ENCODE measurements at places on chromosomes 4 and X. TPM values are rescaled to one million over a fixed set of nuclear protein-coding genes. Genes with fewer than 3 reads are reported as not detected.

- H3K27me3 ChIP-seq: no peaks in the 10 kb centered on the region
- no peaks in the 10 kb centered on the region for H3K36me3 ChIP-seq
- no peak overlapping the region for H3K4me3 ChIP-seq
- H3K27ac ChIP-seq: no peak overlapping the region
- no peaks in the 10 kb centered on the region for H3K4me1 ChIP-seq
- DNase-seq: no peak
Observed at GRCh38 chr4:147799986-147800555, 68.2 kb downstream of the ARHGAP10 start.

GRCh38 chr4:95537191-95537590 is 11.6 kb downstream of the UNC5C start:
- no peak for DNase-seq
- H3K36me3 ChIP-seq: no peaks in the 10 kb centered on the region
- no peak overlapping the region for H3K27ac ChIP-seq
- H3K27me3 ChIP-seq: no peaks in the 10 kb centered on the region
- no peak overlapping the region for H3K4me3 ChIP-seq

TCEANC gene
- total RNA-seq: 4.6 TPM

DNA sequence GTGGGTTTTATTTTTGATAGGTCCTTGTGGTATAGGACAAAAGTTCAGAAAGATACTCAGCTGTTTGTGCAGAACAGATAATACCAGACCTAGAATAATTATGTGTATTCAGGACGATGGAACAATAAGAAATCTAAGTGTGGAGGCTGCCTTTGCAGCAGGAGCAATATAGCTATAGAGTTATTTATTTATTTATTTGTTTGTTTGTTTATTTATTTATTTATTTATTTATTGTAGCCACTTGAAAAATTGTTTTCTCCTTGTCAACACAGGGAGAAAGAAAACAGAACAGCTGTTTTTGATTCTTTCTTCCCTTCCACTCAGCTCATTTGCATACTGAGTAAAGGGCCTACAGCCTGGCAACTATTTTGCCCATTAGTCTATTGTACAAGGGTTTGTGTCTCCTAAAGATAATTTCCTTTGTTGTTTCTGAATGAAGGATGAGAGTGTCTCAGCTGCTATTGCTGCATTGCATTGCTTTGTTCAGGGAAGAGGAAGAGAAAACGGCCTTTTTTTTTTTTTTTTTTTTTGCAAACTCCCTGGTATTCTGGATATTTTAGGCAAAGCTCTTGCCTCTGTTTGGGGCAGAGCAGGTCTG is 56.0 kb upstream of the ESX1 start:
- no peaks in the 10 kb centered on the region for H3K36me3 ChIP-seq
- H3K4me3 ChIP-seq: no peak overlapping the region
- no peak for DNase-seq
- H3K27me3 ChIP-seq: no peaks in the 10 kb centered on the region

NKX3-2 gene
- 0.47 TPM for total RNA-seq

NAP1L3 gene
- 0.38 TPM for total RNA-seq

AMOT gene
- total RNA-seq: 7.8 TPM

All from pancreas (tissue), 10 donors.